Dorsolateral prefrontal cortex (tissue), 122 donors: ENCODE measurements at places on chromosomes 1 and 21.

GRCh38 chr21:33036430-33037162 is 10.9 kb downstream of the OLIG2 start:
- no peak for DNase-seq

DNA sequence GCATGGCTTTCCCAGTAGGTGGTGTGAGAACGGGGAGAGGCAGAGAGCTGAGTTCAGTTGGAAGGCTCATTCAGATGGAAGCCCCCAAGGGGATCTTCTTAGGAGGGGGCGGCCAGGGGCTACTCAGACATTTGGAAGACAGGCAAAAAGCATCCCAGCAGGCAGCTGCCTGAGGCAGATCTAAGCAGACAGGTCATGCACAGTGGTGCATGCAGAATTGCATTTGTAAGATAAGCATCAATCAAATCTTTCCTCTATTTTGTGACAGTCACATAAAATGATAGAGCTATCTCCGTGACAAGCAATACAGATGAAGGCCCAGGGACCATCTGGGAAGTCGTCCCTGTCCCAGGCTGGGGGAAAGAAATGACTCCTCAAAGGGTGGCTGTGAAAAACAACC is 3.8 kb downstream of the RAB3B start:
- no peak for DNase-seq

DNA sequence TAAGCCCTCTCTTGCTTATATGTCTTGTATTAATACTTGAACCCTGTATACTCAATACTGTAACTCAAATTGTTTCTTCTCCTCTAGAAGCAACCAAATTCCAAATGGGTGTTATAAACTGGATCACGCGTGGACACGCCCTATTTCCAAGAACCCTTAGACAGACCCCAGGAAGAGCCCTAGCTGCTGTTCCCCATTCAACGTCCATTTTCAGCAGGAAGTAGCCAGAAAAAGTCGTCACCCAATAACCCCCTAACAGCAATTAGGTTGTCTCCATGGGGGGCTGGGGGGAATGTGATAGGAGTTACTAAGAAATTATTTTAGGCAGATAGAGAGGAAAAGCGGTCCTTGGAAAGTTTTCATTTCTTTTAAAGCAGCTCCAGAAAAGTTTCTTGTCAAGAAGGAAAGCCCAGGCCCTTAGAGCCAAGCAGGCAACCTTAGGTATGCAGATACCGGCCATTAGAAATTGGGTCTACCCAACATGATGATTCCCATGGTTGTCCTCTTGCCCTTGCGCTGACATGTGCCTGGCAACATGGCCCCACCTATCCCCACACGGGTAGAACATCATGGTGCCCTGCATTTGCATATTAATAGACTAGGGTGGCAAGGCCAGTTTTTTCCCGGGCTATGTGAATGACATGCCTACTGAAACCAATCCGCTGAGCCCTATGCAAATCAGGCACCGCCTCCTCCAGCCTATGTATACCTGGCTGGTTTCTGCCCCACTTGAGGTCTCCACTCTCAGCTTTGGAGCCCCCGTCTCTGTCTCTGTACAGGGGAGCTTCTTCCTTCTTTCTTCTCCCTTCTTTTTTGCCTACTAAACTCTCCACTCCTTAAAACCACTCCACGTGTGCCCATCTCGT is 4.0 kb upstream of the CD46 start:
- DNase-seq = no peak

GRCh38 chr21:37032877-37033471 is 26.5 kb downstream of the RIPPLY3 start:
- DNase-seq = no peak

DNA sequence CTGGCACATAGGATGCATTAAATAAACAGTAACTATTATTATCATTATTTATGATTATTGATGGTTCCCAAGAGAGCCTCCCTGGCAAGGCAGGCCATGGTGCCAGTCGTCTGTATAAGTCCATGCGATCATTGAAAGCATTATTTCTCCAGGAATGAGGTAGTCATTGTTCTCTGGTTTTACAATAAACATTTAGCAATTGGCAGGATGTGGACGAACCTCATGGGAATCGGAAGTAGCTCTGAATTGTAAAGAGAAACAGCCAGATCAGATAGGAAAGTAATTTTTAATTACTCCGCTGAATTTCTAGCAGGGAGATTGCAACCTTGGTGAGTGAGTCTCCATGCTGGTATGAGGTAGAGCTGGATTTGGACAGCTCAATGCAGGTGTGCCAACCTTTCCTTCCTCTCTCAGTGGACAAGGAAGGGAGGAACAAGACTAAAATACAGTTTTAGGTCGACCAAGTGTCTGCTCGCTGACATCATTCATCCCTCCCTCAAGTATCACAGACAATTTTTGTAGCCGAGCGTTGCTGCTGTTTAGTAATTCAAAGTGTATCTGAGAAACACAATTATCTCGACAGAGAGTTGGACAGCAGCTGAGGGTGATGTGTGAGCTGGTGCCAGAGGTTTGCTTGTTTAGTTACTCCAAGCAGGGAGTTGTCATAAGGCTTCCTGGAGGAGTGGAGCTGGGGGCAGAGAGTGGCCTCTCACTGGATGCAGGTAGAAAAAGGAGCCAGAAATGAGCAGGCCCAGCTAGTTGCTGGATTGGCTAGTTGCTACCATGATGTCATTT is 250.8 kb downstream of the KCNJ6 start:
- no peak for DNase-seq

- no peak for DNase-seq
Observed at GRCh38 chr1:63411066-63411465, 43.6 kb downstream of the ALG6 start.

- no peak for DNase-seq
Observed at GRCh38 chr1:114088392-114089299, 65.0 kb downstream of the SYT6 start.

DNA sequence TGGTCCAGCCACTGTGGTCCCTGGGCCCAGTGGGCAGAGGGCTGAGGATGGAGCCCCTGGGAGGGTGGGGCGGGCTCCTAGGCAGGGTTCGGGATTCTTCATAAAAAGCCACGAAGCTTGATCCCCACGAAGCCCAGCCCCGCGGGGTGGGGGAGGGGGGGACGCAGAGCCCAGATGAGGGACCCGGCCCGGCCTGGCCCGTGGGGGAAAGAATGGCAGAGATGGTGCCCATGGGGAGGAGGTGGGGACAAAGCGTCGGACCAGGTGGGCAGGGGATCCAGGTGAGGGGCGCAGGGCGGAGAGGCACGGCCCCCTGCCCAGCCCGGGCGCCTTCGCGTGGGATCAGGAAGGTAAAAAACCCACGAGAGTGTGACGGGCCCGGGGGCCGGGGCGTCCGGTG is 6.0 kb upstream of the SMIM12 start:
- DNase-seq = no peak

DNA sequence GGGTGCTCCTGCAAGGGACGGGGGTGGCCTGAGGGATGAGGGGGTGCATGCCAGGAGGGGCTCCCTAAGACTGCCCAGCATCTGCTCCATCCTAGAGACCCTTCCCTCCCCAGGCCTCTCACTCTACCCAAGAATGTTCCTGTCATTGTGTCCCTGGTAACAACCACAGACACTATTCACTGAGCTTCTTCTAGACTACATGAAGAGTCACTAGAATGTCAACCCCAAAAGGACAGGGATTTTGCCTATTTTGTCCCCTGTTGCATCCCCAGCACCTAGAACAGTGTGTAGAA is 2.9 kb downstream of the TNFRSF25 start:
- no peak for DNase-seq

DNA sequence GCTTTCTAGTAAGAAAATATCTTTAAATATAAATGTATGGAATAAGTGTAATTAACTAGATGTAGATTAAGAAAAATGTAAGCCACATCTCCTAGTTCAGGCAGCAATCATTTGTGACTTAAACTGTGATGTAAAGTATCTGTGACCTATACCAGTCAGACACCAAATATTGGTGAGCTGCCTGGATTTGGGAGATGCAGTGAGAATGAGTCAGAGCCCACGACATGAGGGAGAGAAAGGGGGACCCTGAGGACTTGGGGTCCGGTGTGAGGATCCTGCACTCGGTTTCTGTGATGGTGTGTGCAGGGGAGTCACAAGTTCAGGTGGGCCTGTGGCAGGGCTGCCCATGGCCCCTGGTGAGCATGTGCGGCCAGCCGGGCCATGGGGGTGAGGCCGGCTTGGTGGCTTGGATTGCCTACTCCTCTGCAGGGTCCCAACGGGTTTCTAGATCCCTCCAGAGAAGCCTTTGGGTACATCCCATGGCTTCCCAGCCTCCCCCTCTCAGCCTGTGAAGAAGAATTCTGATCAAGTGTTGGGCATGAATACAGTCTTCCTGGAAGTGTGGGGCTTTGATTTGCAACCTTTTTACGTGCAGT is 19.0 kb upstream of the ABCG1 start:
- no peak for DNase-seq

DNA sequence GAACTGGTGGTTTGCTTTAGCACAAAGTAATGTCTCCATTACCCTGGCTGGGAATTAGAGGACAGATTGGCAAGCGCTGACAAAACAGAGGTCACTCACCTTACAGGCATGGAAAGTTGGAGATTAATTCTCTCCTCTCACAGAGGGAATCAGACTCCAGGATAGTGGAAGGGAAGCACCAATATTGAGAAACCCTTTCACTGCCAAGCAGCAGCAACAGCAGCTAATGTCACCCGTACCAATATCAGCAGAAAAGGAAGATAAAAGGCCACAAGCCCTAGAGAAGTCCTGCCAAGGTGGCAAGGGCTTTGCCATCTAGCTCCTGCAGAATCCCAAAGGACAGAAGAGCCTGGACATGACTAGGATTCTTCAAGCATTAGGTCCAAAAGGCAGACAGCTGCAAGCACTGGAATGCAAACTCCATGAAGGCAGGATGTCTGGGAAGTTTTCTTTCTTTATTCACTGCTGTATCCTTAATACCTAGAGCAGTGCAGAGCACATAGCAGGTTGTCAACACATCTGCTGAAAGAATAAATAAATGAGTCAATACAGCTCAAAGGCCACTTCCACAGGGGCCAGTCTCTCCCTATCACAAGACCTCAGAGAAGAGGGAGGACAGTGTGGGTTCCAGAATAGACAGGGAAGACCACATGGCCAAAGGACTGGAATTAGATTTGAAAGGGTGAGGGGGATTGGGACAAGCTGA is 57.2 kb downstream of the ERI3 start:
- DNase-seq = no peak

GRCh38 chr1:178726087-178726517 is 1.1 kb downstream of the RALGPS2 start:
- DNase-seq = peak; percentile 53

DNA sequence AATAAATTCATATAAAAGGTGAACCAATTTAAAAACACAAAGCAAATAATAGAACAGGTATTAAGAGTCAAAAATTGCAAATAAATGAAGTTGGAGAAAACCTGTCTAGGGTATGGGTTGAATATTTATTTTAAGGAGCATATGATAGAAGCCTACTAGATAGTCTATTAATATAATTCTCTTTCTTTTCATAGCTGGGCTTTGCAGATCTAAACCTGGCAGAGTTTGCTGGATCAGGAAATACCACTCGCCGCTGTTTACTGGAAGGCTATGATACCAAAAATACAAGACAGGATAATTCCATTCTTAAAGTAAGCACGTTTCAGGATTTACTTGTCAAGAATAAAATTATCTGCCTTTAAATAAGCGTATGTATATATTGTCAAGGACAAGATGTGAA is 48.9 kb downstream of the HENMT1 start:
- no peak for DNase-seq

DNA sequence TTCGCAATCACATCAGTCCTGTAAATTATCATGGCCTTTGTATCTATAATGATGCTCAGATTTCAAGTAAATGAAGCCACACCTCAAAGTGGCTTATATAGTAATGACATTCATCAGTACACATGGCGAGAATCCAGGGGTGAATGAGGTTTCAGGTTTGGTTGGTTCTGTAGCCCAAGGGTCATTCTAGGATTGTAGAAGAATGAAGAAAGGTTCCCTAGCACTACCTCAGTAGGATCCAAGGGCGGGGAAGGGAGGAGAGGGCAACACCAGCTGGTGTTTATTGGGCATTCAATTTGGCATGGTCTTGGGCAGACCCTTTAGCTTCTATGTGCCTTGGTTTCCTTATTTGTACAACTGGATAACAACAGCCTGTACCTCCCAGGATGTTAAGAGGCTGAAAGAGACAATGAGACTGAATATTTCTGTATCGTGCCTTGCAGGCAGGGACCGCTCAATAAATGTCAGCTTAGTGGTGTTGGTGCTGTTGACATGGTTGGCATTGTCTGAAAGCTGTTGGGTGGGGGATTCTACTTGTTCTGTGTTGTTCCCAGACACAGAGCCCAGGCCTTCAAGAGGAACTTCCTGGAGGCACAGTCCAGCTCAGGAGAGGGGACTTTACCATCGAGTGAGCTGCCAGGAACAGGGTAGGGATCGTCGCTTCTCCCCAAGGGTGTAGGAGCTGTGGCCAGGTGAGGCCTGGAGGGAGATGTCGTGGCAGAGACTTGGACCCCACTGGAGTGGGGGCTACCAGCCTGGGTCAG is 388.2 kb downstream of the PTPRU start:
- no peak for DNase-seq

GRCh38 chr1:47323599-47324031 is 9.7 kb upstream of the STIL start:
- no peak for DNase-seq
